ENCODE measurements at places on chromosomes 5 and 9.

DNA sequence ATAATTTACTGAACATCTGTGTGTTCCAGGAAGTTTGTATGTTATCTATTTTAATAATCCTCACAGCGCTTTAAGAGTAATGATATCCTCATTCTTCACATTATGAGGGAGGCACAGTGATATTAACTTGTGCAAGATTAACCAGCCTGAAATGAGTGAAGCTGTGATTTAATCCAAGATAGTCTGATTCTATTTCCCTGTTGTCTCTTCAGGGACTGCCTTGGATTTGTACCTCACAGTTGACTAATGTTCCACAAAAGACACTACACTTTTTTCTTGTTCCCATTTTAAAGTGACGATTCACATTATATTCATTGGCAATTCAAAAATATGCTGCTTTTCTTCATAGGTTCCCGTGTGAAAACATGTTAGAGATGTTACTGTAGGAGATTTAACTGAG, 125.3 kb upstream of the GNA14 start:
- DNase-seq = no peak

DNA sequence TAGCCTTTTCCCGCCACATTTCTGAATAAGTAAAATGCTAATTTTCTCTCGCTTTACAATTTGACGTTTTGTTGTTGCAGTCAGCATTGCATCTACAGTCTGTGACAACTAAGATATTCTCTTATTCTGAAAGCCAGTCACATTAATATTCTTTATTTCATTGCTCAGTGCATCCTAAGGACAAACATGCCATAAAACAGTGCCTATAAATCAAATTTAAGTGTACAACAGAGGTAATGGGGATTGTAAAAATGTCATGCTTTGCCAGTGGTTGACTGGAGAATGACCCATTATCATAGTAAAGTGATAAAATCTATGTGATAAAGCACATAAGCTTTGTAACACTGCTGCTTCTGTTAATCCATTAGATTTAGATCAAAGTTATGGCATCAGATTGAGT, 1850.0 kb upstream of the ACO1 start:
- DNase-seq = no peak

DNA sequence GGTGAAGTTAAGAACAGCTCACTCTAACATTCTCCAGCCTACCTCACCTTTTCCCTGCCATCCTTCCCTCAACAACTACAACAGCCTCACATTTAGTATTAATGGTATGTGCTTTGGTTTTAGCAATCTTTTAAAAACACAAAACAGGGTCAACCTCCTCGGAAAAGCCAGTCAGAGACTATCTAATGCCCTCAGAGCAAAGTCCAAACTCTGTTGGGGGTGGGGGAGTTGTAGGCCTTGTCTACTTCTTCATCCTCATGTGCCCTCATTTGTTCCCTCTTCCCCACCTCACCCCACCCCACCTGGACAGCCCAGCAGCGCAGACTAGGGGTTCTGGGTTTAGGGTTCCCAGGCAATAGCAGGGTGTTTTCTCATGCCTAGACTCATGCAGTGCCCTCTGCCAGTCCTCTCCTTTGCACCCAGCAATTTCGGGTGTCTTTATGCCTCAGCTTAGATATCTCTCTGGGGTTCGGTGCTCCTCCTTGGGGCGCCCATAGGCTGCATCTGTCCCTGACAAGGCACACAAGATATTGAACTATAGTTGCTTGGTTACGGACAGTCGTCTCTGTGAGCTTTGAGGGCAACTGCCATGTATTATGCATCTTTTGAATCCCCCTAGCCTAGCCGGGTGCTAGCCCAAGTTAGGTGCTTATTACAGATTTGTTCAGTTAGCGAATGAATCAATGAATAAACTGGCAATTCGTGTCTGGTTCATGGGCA, 762 bp upstream of the TCOF1 start:
- no peak for DNase-seq

- no peak for DNase-seq
These were observed 43.8 kb downstream of the NDFIP1 start for GRCh38 chr5:142152384-142152732.

DNA sequence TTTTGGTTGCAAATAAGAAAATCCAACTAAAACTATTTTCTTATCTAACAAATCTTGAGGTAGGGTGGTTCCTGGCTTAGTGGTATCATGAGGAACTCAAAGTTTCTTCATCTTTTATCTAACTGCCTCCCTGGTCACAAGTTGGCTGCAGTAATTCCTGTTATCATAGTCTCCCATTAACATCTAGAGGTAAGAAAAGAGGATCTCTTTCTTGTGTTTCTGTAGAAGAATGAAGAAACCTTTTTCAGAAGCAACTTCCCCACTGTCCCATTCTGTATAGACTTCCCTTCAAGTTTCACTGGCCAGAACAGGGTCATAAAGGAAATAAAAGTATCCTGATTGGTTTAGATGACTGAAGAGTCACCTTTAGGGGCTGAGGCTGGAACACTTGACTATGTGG, 81.8 kb upstream of the ELL2 start:
- no peak for DNase-seq
